ENCODE measurements at places on chromosomes 3 and 15.

- DNase-seq = no peak
These were observed 39.3 kb downstream of the SRP14 start for GRCh38 chr15:39999538-40000200.

GRCh38 chr3:150414258-150414657 lies 6.2 kb downstream of the TSC22D2 start:
- DNase-seq = no peak

DNA sequence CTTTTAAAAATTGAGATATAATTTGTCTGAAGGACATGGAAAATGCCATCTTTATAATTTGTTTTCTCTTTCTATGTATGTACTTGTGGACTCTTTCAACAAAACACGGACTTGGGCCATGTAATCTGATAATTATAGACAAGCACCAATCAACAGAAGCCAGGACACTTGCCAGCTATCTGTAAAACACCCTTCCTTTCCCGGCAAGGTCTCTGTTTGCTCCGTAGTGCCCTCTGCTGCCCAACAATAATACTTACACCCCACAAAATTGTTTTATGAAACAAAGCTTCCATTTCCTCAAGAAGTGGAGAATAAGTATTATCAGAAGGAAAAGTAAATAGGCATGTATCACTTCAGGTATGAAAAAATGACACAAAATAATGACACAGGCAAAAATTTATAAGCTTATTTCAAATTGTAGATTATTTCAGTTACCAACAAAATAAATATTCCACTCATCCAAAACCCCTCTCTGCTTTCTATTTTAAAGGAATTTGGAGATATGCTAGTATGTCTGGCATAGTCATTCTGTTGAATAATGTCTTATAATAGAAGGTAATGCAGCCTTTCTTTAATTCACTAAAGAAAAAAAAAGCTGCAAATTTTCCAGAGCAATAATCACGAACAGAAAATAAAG lies 32.8 kb downstream of the MYH15 start:
- DNase-seq = no peak

- no peak for DNase-seq
These were observed 310.4 kb downstream of the PLCL2 start for GRCh38 chr3:17195192-17195611.

DNA sequence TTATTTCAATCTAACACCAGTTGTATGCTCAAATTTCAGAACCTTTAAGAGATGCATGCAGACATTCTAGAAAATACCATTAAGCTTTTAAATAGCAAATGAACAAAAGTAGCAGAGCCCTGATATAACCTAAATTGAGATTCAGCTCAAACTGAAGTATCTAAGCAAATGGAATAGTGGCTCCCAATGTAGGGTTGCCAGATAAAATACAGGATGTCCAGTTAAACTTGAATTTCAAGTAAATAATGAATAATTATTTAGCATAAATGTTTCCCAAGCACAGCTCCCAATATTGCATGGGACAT lies 171.1 kb upstream of the ATP11B start:
- DNase-seq = no peak

DNA sequence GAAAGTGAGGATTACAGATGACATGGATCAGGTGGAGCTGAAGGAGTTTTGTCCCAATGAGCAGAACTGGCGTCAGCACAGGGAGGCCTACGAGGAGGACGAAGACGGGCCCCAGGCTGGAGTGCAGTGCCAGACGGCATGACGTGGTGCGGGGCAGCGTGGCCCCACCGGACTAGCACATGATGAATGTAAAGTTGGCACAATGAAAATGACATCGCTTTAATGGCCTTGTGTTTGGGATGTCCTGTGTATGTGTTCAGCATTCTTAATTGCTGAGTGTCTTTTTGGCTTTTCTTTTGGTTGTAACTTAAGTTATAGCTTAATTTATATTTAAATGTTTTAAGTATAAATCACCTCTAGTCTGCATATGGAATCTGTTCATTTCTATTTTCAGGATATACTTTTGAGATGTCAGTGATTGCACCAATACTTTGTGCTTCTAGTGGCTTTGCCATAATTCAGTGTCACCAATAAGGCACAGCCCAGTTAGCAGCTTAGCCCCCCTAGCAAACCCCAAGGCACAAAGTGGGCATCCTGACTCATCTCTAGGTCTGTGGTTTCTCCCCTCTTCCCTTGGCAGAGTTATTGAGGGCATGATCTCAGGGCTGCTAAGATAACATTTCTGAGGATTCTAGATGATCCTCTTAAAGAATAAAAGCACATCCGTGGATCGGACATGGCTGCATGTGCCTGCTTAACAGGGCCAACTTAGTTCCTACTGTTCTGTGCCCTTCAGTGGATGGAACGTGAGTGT lies 16.1 kb downstream of the DNAJA4 start:
- DNase-seq = peak; percentile 56

GRCh38 chr15:29765234-29765841 lies 56.9 kb downstream of the TJP1 start:
- DNase-seq = no peak

- DNase-seq = no peak
These were observed 8.4 kb downstream of the GMNC start for GRCh38 chr3:190854062-190854461.

GRCh38 chr15:94352636-94353487 lies 121.5 kb downstream of the MCTP2 start:
- no peak for DNase-seq

DNA sequence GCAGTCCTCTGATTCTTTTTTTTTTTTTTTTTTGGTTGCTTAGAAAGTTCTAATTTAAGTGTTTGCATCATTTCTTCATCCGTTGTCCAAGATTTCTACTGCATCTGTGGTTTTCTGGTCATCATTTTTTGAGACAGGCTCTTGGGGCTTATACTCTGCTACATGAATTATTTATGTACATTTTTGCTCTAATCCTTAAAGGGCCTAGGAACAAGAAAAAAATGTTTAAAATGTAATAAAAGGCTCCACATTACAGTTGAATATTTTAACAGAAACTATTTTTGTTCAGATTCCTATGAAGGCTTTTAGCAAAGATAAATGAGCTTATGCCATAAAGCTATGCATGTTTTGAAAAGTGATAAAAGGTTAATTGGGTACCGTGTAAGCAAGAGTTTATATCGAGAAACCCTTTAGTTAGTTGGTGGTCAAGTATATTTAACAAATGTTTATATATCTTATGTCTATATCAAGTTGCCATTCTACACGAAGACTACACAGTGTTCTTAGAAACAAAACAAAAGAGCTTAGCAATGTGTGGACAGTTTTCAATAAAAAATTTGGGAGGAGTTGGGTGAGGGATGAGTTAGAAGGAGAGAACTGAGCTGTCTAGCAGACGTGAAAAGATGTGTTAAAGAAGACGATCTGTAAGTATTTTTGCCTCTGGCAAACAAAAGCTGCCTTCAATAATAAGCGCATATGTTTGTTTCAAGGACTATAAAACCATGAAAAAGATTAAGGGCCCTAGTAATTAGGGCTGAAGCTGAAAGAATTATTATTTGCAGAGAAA lies 563.6 kb upstream of the NAALADL2 start:
- no peak for DNase-seq

DNA sequence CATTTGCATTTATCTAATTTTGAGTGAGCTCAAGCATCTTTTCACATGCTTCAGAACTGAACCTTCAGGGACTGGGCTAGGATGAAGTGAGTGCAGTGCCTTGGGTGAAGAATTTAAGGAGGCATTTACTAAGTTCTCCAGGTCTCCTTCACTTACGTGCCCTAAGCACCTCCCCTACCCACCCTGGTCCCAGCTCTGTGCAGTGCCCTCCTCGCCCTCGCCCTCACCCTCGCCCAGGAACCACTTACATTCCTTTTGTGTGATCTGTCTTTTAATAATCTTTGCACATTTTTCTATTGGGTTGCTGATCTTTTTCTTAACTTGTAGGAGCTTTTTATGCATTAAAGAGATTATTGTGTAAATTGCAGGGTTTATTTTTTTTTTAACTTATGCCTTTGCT lies 322.6 kb downstream of the THSD4 start:
- DNase-seq = no peak

DNA sequence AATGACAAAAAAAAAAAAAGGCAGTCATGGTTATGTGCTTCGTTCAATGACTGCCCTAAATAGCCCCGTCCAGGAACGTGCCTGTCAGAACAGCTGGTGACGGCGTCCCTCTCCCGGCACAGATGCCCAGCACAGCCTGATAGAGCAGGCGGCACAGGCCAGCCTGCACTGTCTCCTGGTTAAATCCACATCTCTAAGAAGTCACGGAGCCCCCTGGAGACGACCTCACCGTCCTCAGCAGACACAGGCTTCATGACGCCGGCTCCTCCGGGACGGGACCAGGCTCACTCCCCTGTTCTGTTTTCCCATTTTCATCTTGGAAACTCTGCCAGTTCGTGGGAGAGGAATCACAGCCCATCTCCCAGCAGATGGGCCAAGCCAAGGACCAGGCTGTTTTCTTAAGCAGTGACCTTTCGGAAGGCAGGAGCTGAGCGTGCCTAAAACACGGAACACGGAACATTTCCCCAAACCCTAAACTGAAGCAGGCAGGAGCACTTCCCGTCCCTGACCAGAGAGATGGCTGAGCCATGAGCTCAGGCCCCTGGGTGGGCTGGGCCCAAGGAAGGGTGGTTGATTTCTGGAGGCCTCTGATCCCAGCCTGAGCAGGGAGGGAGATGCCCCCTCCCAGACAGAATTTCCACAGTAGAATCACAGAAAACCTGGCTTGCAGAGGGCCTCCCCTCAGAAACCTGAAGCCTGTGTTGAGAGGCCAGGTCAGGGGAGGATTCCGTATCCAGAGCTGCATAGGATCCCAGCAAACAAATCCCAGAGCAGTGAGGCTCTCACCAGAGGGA lies 35.9 kb downstream of the ADCY5 start:
- no peak for DNase-seq

DNA sequence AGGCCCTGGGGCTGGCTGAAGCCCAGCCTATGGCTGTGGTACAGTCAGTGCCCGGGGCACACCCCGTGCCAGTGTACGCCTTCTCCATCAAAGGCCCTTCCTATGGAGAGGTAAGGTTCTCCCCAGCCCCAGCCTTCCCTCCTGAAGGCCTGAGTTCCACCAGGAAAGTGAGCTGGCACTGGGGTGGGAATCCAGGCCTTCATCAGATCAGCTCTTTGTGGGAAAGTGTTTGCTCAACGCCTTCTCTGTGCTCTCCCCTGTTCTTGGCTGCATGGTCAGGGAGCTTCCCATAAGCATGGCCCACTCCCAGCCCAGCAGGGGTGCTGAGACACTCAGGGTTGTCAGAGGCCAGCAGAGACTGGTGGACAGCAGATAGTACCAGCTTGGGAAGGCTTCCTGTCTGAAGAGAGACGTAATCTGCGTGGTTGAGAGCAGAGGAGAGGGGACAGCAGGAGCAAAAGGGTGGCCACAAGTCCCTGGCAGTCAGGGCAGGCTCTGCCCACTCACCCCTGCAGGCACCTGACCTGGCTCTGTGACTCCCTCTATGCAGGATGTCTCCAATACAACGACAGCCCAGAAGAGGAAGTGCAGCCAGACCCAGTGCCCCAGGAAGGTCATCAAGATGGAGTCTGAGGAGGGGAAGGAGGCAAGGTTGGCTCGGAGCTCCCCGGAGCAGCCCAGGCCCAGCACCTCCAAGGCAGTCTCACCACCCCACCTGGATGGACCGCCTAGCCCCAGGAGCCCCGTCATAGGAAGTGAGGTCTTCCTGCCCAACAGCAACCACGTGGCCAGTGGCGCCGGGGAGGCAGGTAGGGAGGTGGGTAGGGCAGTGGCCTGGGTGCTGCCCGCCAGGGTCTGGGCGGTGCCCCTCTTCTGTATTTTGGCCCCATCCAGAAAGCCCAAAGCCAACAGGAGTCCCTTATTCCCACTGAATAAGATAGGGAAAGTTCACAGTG lies 38.4 kb downstream of the PML start:
- DNase-seq = no peak

GRCh38 chr15:32993285-32993684 lies 201.2 kb downstream of the FMN1 start:
- DNase-seq = no peak

DNA sequence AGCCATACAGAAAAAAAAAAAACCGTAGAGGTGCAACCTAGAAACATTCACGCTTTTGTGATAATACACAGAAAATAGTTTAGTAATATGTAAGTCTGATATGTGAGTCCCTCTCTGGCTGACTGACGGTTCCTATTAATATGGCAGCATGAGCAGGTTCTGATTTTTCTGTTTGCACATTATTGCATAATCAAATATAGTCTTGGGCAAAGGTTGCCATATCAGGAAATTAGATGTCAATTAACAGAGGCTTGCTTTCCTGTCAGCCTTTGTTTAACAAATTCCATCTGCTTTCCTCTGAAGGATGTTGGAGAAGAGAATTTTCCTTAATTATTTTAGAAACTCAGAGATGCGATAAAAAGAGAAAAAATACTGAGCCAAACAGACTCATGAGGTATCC lies 14.8 kb downstream of the GABRB3 start:
- no peak for DNase-seq

GRCh38 chr3:99984139-99984538 lies 130.2 kb downstream of the FILIP1L start:
- no peak for DNase-seq

GRCh38 chr3:72894976-72895552 lies 7.2 kb downstream of the GXYLT2 start:
- DNase-seq = no peak

DNA sequence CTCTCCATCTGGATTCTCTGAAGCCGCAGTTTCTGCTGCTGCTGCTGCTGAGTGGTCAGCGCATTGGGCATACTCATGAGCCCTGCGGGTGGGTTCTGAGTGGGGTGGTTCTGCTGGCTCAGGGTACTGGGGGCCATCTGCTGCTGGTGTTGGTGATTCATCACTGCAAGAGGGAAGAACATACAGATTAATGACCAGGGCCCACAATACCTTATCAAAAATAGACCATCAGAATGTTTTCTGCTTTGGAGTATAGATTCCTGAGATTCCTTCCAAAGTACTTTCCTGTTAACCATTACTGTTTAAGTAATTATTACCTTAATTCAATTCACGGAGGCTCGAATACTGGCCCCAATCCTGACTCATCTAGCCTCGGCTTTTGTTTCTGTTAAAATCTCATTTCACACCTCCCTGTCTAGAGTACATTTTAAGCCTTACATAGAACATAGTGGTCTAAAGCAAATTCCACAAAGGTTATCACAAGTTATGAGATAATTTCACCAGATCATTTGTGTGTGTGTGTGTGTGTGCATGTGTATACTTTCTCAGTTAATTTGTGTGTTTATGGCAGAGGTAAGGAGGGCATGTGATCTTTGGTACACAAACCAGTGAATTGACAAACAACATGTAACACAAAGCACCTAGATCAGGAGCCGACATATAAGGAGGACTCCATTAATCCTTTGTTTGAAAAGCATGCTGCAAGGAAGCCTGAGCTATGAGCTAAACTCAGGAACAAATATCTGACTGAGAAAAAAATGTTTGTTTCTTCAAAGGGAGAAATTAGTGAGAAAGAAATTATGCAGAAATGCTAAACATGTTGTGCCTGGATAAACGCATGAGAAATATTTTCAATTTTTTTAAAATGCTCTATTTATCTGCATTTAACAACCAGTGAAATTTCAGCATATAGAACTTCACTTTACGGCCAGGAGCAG lies 68.1 kb downstream of the TM4SF4 start:
- DNase-seq = no peak

- DNase-seq = no peak
These were observed 36.7 kb upstream of the MBNL1 start for GRCh38 chr3:152232001-152232400.

Measured in upper lobe of left lung (tissue), 6 donors.